ENCODE measurements at places on chromosomes 13 and 19.
A peak's percentile ranks its signal among the peaks of the same experiment; 100 is the strongest.

- DNase-seq: no peak
These were observed 1.1 kb upstream of the PLVAP start for GRCh38 chr19:17378271-17378670.

DNA sequence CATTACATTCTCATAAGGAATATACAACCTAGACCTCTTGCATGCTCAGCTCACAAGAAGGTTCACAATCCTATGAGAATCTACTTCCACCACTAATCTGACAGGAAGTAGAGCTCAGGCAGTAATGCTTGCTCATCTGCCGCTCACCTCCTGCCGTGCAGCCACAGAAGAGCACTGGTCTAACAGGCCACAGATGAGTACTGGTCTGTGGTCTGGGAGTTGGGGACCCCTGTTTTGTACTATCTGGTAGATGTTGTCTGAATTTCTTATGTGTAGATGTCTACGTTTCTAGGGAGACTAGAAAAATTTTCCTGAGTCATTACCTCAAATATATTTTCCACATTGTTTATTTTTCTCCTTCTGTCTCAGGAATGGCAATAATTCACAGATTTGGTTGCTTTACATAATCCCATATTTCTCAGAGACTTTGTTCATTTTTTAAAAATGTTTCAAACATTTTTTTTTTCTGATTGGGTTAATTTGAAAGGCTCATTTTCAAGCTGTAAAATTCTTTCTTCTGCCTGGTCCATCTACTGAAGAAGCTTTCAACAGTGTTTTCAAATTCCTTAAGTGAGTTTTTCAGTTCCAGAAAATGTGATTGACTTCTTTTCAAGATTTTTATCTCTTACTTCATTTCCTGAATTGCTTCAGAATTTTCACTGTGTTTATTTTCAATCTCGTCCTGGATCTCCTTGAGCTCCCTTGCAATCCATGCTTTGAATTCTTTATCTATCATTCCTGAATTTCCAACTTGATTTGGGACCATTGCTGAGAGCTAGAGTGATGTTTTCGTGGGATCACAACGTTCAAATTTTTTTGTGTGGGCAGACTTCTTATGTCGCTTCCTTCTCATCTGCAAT lies 1322.2 kb downstream of the PCDH9 start:
- DNase-seq: no peak

DNA sequence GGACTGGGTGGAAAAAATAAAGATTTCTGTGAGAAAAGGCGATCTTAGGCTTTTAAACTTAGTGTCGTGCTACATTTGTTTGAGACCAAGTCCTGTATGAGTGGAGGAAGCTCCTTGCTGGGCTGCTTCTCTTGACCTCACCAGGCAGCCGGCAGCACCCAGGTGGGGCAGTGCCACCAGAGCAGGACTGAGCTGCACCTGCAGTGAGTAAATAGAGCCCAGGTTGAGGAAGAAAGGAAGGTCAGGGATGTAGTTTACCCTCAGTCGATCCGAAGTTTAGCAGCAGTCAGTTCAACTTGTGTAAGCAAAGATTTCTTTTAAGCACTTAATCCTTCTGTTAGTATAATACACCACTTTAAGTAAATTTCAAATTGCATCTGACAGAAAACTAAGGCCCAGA lies 13.6 kb downstream of the HNRNPM start:
- no peak for DNase-seq

DNA sequence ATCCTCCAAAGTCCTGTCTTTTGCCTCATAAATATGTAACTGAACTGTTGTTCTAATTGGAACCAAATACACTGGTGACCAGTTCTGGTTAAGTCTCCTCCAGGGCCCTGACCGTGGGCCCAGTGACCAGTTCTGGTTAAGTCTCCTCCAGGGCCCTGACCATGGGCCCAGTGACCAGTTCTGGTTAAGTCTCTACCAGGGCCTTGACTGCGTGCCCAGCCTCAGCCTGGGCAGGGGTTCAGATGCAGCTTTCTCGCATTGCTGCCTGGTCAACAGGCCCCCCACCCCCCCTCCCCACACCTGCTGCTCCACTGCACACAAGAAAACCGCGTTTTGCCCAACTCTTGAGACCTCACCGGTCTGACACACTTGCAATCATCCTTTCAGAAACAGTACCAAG lies 3.8 kb upstream of the GRTP1 start:
- no peak for DNase-seq

DNA sequence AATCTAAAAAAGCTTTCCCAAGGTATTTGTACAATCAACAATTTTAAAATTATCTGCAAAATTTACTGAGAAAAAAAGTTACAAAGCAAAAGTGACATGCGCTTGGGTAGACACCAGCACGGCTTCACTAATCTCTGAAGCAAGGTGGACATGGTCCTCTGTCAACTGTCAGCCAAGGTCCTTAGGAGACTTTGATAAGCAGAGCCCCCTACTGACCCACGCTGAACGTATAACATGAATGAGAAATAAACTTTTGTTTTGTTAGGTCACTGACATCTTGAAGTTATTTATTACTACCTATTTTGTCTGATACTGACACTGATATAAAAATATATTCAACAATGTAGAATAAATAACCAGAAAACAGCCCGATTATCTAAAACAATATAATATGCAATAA lies 100.7 kb upstream of the OBI1 start:
- DNase-seq: no peak

- no peak for DNase-seq
These were observed 5.6 kb downstream of the SAFB start for GRCh38 chr19:5628461-5628860.

DNA sequence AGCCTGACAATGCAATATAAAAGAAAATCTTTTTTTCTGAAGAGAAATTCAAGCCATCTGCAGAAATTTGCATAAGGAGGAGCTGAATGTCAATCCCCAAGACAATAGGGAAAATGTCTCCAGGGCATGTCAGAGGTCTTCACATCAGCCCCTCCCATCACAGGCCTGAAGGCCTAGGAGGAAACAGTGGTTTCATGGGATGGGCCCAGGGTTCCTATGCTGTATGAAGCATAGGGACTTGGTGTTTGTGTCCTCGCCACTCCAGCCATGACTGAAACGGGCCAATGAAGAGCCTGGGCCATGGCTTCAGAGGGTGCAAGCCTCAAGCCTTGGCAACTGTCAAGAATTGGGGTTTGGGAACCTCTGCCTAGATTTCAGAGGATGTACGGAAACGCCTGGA lies 883.5 kb downstream of the UQCRFS1 start:
- no peak for DNase-seq

DNA sequence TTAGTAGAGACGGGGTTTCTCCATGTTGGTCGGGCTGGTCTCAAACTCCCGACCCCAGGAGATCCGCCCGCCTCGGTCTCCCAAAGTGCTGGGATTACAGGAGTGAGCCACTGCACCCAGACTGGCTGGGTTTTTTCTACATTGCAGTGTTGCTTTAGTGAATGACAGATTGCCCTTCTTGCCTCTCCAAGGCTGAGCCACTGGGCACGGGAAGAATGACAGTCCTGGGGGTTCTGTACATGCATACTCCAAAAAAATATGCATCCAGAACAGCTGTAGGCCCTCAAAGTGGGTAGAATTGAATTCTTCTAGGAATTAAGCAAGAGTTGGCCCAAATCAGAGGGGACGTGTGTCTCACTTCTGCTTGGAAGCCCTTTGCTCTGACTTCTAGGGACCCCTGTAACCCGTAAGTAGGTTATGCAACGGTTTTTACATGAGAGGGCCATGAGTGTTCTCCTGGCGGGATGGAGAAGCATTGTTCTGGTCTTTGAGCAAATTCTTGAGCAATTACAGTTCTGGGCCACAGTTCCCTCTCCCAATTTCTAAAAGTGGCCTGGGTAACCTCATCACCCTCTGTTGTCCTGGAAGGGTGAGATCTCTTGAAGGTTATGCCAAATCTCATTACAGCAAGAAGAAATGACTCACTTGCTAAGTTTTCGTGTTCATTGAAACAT lies 3.6 kb downstream of the ACTN4 start:
- no peak for DNase-seq

GRCh38 chr13:67821606-67822005 lies 591.5 kb upstream of the PCDH9 start:
- DNase-seq: no peak

- DNase-seq: no peak
These were observed 13.3 kb upstream of the ZNF681 start for GRCh38 chr19:23771761-23772674.

GRCh38 chr19:17996826-17997316 lies 11.1 kb upstream of the ARRDC2 start:
- DNase-seq: peak; percentile 76

DNA sequence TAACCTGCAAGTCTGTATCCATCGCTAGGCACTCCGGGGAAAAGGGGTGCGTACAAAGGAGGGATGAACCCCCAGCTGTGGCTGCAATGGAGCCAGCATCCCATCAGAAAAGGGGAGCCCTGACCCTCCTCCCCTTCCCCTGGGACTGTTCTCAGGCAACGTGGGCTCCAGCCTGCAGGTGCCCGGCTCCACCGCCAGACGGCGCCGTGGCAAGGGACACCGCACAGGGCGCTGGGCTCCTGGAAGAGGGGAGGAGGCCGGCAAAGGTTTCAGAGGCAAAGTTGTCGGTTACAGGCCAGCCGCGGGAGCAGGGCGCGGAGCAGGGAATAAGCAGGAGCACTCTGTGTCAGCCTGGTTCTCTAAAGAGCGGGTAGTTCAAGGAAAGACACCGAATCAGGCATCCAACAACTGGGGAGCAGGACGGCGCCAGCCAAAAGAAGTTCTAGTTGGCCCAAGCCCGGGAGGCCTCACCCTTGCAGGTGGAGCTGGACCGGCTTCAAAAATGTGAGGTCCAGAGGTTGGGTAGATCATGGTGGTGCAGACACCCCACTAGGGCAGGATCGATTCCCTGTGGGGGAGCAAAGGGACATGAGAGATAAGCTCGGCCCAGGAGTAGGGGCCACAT lies 53.0 kb upstream of the ATP12A start:
- no peak for DNase-seq

DNA sequence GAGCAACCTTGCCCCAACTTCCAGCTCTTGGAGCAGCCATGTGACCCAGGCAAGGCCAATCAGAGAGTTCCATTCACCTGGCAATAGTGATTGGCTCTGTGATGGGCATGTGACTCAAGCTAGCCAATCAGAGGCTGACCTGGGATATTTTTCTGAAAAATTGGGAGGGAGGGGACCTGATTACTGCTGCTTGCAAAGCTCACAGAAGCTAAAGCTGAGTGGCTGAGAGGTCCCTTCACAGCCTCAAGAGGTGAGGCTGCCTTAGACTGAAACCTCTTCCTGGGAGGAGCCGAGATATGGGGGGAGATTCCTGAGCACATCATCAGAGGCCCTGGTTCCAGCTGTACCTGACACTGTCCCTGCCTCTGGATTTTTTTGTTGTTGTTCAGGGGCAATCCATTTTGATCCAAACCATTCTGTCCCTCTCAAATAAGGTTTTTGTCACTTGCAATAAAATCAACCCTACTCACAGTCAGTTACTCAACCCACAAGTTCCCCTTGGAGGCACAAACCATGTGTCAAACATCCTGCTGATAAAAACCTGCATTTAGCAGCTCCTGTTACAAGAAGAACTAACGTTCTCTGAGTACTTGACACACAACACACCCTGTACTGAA lies 4.8 kb downstream of the CIB3 start:
- DNase-seq: no peak

- no peak for DNase-seq
These were observed 3.4 kb downstream of the CADM4 start for GRCh38 chr19:43636121-43636683.

- DNase-seq: no peak
These were observed 6.8 kb downstream of the ANO8 start for GRCh38 chr19:17327654-17328516.

DNA sequence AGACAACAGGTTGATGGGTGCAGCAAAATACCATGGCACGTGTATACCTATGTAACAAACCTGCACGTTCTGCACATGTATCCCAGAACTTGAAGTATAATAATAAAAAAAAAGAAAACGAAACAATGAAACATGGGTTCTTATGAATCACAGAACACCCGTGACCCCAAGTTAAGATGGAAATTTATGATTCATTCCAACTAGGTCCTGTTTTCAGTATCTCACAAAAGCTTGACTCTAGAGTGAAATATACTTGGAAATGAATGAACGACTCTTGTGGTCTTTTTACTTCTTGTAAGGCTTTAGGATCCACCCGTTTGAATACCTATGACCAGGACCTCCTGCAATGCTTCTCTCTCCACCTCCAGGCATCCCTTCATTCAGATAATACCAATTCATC lies 3.5 kb upstream of the LILRB4 start:
- no peak for DNase-seq

GRCh38 chr19:31340042-31341025 lies 8.9 kb downstream of the TSHZ3 start:
- DNase-seq: no peak

- DNase-seq: no peak
These were observed 265.1 kb upstream of the EDNRB start for GRCh38 chr13:78183732-78184131.

GRCh38 chr13:57624565-57625435 lies 6.7 kb upstream of the PCDH17 start:
- DNase-seq: no peak

- no peak for DNase-seq
These were observed 352.7 kb upstream of the SGCG start for GRCh38 chr13:22828081-22828480.

- no peak for DNase-seq
These were observed 49.4 kb upstream of the INTS6 start for GRCh38 chr13:51502153-51502651.

GRCh38 chr13:110387451-110388107 lies 80.5 kb downstream of the COL4A2 start:
- DNase-seq: no peak

DNA sequence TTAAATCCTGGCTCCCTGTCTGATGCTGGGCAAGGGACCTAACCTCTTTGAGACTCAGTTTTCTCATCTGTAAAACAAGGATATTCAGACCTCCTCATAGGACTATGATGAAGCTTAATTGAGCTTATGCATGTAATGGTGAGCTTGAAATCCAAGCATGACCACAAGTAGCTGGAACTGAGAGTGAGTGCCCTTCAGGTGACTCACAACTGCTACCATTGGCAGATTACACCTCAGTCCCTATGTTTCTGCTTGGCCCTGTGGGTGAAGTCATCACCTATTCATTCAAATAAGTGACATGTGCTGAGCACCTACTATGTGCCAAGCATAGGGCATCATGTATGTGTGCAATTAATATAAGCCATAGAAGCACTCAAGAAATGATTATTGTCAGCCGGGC lies 25.7 kb downstream of the NOVA2 start:
- DNase-seq: no peak

DNA sequence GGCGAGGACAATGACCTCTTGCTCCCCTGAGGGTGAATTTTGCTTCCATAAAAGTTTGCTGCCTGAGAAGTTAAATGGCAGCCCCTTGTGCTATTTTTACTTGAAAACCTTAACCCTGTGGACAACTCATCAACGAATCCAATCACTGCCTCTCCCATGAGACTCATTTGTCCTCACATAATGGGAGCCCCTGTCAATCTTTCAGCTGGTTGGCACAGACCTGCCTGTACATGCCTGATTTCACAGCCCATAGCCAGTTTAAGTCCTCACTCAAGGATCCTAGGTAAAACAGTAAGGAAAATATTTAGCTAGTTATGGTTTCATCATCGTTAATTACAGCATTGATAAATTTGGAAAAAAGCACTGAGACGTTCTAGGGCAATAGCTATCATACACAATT lies 207.4 kb downstream of the NHLRC3 start:
- DNase-seq: no peak

All from stimulated activated CD4-positive, alpha-beta T cell treated with anti-CD3 and anti-CD28 coated beads, TNF-alpha, amount 100 ng/mL, for 4 hours (primary cell).